ENCODE measurements at places on chromosomes 1 and 21.

GRCh38 chr1:171313319-171313834, 606 bp upstream of the FMO4 start:
- DNase-seq: no peak

GRCh38 chr21:45412909-45413611, 8.1 kb downstream of the COL18A1 start:
- DNase-seq: no peak

- peak; percentile 9 for DNase-seq
Observed at GRCh38 chr1:207495801-207496792, at the start of gene CR1. CR1 (plus strand) TSS chr1:207496157; CDS start chr1:207496268, 111 bp downstream.

DNA sequence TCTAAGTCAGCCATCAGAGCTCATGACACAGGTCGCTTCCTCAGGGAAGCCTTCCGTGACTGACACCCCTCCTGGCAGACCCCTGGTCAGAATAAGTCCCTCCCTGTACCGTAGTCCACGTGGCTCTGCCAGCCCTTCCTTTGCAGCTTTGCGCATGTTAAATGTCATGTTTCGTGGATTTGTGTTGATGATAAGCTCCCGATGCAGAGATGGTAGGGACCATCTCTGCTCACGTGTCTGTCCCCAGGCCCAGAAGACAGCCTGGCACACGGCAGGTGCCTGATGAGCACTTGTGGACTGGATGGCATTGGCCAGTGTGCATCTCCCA, 75.9 kb downstream of the DHRS3 start:
- no peak for DNase-seq

GRCh38 chr1:156487862-156488261, 12.7 kb downstream of the MEF2D start:
- no peak for DNase-seq

GRCh38 chr1:48657413-48657812, 119.3 kb downstream of the BEND5 start:
- no peak for DNase-seq

- no peak for DNase-seq
Observed at GRCh38 chr1:225517697-225518096, 89.9 kb upstream of the LBR start.

GRCh38 chr21:44263768-44264167, 2.1 kb upstream of the DNMT3L start:
- DNase-seq: no peak

- DNase-seq: no peak
Observed at GRCh38 chr1:42334240-42335049, 590 bp downstream of the FOXJ3 start.

DNA sequence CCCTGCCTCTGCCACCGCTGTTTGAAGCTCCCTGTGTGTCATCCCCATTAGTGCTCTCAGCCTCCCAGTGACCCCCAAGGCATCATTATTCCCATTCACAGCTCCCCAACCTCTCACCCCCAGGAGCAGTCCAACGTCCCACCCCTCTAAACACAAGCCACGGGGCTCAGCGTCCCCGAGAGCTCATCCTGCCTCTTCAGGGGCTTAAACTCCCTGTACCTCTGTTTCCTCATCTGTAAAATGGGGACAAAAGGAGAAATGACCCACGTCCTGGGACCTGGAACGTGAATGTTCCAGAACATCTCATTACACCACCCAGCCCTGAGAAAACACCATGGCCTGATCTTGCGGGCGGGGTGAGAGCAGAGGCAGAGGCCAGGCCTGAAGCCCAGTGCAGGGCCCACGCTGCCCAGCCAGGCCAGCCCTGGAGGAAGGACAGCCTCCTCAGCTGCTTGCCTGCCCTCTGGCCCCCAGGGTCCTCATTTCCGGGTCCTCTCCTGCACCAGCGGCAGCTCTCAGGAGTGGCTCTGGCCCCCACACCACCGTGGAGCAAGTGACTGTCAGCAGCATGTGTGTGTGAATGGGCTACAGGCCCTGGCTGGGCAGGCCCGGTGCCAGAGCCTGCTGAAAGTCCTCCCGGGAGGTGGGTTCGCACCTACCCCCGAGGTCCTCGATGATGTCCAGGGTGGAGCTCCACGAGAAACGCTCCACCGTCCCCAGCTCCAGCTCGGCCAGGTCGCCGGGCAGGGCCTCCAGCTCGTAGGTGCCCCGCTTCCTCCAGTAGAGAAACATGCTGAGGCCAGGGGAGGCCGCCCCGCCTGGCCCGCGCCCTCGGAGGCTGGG, 14.1 kb upstream of the PLEKHG5 start:
- DNase-seq: no peak

- peak; percentile 49 for DNase-seq
Observed at GRCh38 chr1:228464487-228464983, 22.6 kb upstream of the RNF187 start.

GRCh38 chr1:61732726-61733125, 7.8 kb upstream of the TM2D1 start:
- no peak for DNase-seq

- no peak for DNase-seq
Observed at GRCh38 chr21:8997011-8997440, 1524.4 kb upstream of the TPTE start.

DNA sequence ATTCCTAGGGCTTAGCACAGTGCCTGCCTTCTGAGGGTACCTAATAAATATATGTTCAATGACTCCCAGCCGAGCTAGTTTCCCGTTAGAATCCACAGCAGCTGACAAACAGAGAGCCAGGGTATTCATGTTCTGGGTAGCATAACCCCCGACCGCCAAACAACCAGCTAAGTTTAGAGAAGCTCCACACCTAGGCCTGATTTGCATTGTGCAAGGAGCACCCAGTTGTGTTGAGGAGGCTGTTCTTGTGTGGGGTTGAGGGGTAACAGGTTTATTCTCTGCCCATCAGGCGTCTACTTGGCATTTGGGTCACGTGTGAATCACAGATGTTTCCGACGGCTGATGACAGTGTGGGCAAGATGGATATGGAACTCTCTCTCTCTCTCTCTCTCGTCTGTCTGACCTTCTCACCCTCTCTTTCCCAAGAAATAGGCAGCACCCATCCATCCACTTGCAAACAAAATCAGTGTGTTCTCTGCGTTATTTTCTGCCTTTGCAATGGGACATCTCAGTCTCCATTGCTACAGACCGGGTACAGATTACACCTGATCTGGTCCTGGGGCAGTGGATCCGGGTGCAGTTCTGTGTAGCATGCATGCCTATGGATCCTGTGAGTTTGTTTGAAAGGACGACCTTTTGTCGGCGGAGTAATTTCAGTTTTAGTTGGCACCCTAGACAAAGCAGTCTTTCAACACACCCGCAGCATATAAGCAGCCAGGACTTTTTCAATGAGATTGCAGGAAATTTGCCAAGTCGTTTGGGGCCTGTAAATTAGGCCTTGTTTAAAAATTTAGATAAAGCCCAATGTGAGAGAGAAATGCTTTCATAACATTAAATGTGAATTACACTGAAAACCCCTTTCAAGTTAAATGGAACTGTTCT, 29.4 kb downstream of the KAZN start:
- no peak for DNase-seq

- DNase-seq: no peak
Observed at GRCh38 chr1:211280910-211281309, 21.7 kb downstream of the RCOR3 start.

- no peak for DNase-seq
Observed at GRCh38 chr1:221576268-221576667, 165.6 kb downstream of the DUSP10 start.

GRCh38 chr1:101444873-101445618, 208.2 kb downstream of the S1PR1 start:
- no peak for DNase-seq

GRCh38 chr21:40049031-40049930, 182.0 kb downstream of the PCP4 start:
- no peak for DNase-seq

Data from stimulated activated CD8-positive, alpha-beta memory T cell treated with anti-CD3 and anti-CD28 coated beads, Interleukin-2, amount 100 ng/mL, for 1 hour (primary cell).